ENCODE measurements at places on chromosomes 3 and 15. TPM values are rescaled to one million over a fixed set of nuclear protein-coding genes. Genes with fewer than 3 reads are reported as not detected.

KLHDC8B gene
- total RNA-seq: 35.9 TPM

PIERCE2 gene
- 0.38 TPM for total RNA-seq

CXCR6 gene
- not detected for total RNA-seq

SLC24A5 gene
- not detected for total RNA-seq

ATG7 gene
- total RNA-seq: 89.3 TPM

All from vein endothelial cell (primary cell).